Head of caudate nucleus (tissue), 42 donors: ENCODE measurements at places on chromosomes 11 and 22.

DNA sequence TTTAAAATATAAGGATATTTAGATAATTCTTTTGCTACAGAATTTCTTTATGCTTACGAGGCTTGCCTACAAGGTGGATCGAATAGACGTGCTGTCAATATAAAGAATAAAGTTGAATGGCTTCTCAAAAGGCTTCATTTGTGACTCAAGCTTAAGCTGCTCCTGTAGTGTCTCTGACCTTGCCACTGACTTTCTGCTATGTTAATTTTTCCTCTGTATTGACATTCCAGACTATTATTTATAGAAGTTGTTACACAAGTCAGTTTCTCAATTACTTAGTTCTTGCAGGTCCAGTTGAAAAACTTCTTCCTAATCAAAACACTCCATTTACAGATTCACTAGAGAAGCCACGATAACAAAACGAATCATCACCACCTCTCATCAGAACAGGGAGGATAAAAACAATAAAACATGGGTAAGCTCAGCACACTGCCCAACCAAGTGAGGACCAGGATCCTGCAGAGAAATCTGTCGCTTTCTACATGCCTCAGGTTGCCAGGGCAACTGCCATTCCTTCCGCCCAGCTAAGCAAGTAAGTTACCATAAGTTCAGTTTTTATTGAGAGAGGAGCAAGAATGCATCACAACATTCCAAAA lies 39.0 kb upstream of the CHKA start:
- DNase-seq, result no peak

DNA sequence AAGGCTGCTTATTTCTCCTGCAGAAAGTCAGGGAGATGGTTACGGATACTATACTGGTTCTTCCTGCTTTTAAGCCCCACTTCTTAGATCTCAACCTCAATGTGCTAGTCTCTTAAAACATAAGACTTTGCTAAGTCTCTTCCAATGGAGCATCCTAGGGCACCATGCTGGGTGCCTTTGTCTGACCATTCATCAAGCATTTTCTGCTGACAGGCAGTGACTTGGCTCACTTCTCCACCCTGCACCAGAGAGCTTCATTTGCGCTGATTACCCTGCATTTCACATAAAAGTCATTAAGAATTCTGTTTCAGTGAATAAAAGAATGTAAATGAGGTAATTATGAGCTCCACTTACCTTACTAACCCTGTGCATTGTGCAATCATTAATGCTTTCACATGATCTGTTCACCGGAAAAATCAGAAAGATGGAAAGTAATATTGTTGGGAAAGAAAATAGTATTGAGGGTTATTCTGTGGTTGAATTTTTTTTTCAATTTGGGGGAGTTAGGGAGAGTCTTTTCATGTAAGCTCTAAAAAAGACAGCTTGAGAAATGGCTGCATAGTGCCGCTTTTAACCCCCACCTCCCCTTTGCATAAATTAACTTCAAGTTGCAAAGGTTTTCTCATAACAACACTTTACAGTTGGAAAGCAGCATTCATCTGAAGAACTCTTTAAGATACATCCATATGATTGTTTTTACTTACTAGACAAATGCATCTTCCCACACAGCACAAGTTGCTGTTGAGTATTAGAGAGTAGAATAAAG lies 677.3 kb upstream of the KIRREL3 start:
- DNase-seq, result no peak

DNA sequence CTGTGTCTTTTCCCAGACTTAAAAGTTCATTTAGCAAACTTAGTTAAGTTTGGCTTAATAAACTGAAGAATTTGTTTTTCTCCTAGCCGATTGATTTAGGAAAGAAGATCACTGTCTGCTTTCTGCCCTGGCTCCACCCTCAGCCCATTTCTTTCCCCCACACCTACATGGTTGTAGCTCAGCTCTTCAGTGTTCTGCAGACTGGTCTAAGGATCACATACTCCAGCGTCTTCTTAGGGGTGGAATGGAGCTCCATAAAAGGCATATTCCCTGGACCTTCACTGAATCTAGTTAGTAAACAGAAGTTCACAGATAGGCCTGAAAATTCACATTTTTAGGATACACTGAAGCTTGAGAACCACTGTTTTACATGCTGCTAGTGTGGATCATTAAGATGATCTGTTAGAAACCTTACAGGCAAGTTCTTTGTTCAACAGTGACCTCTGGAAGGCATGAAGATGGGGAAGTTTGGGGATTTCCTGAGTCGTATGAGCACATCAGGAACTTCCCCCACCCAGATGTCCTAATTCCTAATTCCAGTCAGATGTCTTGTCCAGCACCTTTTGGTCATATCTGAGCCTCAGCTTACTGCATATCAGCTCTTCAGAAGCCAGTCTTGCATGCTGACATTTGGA lies 16.8 kb downstream of the PIWIL4 start:
- DNase-seq, result no peak

- DNase-seq, result peak; percentile 80
Observed at GRCh38 chr22:38069372-38070249, 12.4 kb downstream of the PICK1 start.

DNA sequence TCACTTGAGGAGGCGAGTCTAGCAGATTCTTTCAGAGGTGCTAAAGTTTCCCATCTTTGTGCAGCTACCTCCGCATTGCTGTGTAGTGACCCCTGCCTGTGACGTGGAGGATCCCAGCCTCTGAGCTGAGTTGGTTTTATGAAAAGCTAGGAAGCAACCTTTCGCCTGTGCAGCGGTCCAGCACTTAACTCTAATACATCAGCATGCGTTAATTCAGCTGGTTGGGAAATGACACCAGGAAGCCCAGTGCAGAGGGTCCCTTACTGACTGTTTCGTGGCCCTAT lies 8.9 kb upstream of the SAMM50 start:
- DNase-seq, result no peak
